ENCODE measurements at places on chromosomes 3 and 15.
A peak's percentile ranks its signal among the peaks of the same experiment; 100 is the strongest.

DNA sequence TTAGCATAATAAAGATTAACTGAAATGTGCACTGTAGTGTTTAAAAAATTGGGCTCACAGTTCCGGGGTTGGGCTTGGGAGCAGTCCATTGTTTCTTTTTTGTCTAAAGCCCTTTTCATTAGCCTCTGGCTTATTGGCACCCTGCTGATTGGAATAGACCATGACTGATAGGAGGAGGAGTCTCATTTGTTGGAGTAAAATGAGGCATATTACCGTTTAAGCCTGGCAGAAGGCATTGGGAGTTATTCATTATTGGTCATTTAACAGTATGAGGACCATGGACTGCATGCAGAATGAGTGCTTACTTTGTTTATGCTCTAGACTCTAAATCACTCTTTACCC is 139.0 kb upstream of the CGNL1 start:
- H3K27me3 ChIP-seq = no peaks in the 10 kb centered on the region
- peaks cover 19% of the 10 kb centered on the region for H3K36me3 ChIP-seq
- peaks cover 11% of the 10 kb centered on the region for H3K4me1 ChIP-seq
- no peak for DNase-seq
- H3K27ac ChIP-seq = no peak overlapping the region

DNA sequence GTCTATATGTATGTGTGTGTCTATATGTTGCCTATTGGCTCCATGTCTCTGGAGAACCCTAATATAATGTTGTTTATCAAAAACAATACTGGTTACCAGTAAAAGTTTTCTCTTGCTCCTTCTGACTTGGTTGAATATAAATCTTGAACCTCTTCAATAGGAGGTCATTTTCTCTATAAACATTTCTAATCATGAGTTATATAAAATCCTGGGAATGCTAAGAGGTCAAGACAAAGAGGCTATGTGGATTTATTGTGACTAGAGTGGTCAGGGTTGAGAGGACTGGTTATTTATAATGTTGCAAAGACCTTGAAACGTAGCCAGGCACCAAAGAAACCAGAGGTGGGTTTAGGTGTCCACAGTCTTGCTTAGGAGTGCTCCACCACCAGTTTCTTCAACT is 1.2 kb upstream of the MINDY4B start:
- H3K27ac ChIP-seq = no peak overlapping the region
- DNase-seq = no peak
- H3K27me3 ChIP-seq = no peaks in the 10 kb centered on the region
- H3K4me1 ChIP-seq = no peaks in the 10 kb centered on the region
- no peaks in the 10 kb centered on the region for H3K36me3 ChIP-seq
- no peak overlapping the region for H3K4me3 ChIP-seq

DNA sequence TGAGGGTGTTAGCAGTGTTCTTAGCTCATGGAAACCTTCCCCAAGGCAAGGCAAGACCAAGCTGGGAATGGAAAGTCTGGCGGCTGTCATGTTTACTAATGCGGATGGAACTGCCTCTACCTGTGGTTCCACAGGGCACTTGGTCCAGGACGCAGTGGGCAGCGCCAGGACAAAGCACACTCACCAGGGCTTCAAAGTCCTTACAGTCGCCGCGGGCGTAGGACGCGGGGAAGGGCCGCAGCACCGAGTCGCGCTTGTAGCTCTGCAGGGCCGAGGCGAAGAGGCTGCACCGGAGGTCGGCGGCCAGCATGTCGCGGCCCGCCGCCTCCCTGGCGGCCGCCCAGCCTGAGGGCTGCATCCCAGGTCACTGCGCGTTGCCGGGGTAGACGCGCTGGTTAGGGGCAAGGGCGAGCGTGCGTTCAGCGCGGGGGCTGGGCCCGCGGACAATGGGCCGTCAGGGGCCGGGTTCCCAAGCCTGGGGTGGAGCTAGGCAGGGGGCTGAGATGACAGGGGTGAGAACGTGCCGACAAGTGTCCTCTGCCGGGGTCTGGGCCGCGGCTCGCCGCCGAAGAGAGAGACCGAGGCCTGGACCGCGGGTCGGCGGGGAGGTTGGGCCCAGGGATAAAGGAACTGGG is 497 bp downstream of the PARP16 start:
- peak overlapping the region; percentile 74 for H3K27ac ChIP-seq
- H3K27me3 ChIP-seq = no peaks in the 10 kb centered on the region
- no peaks in the 10 kb centered on the region for H3K36me3 ChIP-seq
- DNase-seq = no peak

- no peak for DNase-seq
- H3K4me3 ChIP-seq = no peak overlapping the region
- no peaks in the 10 kb centered on the region for H3K27me3 ChIP-seq
- no peaks in the 10 kb centered on the region for H3K36me3 ChIP-seq
- no peak overlapping the region for H3K27ac ChIP-seq
Observed at GRCh38 chr15:32746116-32746857, 28.5 kb downstream of the GREM1 start.

All from thoracic aorta (tissue), 2 donors.